ENCODE measurements at places on chromosomes 6 and 20.

- peak; percentile 23 for DNase-seq
Observed at GRCh38 chr6:106381881-106382280, 21.4 kb downstream of the CRYBG1 start.

GRCh38 chr6:3741477-3741871 lies 10.0 kb downstream of the PXDC1 start:
- DNase-seq = no peak

- no peak for DNase-seq
Observed at GRCh38 chr20:57195469-57196100, 70.9 kb downstream of the BMP7 start.

GRCh38 chr20:19903168-19903811 lies 113.9 kb upstream of the NAA20 start:
- peak; percentile 57 for DNase-seq

GRCh38 chr6:319177-320131 lies 27.2 kb downstream of the DUSP22 start:
- no peak for DNase-seq

DNA sequence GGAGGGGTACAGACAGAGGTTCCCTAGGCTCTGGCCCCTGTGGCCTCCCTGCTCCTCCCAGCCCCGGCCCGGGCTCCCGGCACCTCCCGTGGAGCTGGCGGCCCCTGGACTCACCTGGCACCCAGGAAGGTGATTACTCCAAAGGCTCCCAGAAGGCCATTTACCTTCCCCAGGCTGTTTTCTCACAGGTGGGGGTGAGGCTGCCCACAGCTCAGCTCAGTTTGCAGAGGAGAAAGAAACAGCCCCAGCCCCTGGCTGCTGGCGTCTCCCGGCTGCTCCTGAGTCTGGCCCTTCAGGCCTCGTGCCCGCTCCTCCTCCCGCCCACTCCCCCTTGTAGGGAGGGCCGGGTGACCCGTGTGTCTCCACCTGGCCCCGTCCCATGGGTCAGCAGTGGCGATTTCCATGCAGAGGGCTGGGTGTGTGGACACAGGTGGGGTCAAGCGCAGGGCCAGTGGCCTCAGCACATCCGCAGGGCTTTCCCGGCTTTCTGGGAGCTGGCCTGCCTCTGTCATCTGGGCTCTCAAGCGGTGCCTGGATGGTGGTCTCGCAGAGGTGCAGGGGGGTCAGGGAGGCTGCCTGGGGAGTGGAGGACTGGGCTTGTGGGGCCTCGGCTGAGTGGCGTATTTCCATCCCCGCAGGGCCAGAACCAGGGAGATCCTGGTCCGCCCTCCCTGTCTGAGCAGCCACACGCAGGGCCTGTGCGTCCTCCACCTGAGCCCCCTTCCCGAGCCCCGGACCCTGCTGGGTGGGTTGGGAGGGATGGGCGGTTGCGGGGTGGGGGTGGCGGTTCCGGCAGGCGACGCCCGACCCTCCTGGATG lies 20.2 kb upstream of the GATA5 start:
- DNase-seq = no peak

GRCh38 chr6:46376562-46377061 lies 114.6 kb downstream of the RCAN2 start:
- no peak for DNase-seq

DNA sequence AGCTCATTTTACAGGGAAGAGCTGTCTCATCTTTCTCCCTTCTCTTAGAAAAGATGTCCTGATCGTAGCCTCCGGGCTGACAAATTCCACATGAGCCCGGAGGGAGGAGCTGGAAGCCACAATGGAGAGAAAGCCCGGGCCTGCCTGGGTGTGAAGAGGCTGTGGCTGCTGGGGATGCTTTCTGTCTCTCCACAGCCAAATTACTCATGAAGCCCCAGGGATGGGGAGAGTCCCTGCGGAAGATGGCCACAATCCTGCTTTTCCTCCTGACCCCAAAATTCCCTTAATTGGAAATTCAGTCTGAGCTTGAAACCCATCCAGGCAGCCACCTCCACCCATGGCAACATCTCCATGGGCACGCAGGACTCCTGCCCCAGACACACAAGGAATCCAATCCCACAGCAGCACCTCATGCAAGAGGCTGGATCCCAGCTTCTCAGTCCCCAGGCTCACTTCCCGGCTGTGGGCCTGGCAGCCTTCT lies 32.4 kb downstream of the JPH2 start:
- no peak for DNase-seq

DNA sequence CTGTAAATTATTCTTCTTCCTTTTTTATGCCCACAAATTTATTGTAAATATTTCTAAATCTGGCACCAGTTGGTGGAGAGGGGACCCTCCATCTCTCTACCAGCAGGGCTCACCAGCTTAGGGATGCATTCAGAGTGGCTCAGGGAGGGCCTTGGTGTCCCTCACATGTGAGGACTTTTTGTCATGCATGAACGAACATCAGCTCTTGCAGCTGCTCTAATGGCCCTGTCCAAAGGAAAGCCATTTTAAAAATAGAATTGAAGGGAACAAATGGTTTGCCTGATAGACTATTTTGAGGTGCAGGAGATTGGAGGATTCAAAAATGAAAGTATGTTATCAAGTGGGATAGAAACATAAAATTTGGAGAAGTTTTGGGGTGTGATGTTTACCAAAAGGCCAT lies 37.5 kb upstream of the KLHL31 start:
- DNase-seq = no peak
